ENCODE measurements at places on chromosomes 1 and 21.

DNA sequence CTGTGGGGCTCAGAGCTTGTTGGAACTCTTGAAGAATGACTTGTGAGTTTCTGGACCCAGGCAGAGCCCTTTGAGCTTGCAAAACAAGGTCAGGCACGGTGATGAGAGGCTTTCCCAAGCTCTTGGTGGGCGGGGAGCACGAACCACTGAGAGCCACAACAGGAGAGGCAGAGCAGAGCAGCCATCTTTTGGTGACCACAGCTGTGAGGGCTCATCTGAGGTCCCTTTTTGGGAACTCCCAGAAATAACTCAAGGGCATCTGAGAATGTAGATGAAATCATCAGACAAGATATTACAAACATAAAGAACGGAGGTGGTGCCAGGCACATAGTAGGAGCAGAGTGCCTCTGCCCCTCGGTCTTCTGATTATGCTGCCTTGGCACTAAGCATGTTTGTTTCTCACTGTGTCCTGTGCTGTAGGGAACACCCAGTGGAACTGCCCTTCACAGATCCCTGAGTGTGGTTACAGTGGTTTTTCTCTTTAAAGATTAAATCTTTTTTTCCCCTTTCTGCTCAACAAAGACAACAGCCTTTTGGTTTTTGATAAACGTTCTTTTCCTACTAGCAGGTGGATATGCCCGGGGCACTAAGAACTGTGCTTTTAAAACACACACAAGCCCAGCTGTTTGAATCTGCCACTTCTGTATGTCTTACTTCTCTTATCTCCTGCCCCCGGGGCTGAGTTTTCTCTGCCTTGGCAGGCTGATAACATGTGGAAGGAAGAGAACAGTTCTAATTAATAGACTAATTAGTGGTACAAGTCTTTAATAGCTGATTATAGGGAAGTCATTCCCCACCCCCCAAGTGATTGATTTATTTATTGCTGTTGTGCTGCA lies 37.7 kb downstream of the CD34 start:
- no peak for DNase-seq

DNA sequence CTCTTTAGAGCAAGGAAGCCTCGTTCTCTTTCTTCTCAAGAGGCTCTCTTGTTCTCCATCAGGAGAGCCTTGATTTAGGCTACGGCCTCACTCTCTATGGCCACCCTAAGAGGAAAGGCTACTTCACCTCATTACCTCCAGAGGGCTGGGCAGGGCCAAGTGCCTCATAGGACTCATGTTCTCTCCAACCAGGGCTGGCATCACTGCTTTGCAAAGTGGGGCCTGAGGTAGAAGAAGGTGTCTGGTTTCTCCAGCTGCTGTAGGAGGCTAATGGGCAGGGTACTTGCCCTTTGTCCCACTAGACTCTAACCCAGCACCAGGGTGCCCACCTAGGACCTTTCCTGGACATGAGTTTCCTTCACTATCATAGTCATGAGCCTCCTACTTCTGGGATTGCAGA lies 2.1 kb upstream of the ATXN7L2 start:
- DNase-seq = no peak

DNA sequence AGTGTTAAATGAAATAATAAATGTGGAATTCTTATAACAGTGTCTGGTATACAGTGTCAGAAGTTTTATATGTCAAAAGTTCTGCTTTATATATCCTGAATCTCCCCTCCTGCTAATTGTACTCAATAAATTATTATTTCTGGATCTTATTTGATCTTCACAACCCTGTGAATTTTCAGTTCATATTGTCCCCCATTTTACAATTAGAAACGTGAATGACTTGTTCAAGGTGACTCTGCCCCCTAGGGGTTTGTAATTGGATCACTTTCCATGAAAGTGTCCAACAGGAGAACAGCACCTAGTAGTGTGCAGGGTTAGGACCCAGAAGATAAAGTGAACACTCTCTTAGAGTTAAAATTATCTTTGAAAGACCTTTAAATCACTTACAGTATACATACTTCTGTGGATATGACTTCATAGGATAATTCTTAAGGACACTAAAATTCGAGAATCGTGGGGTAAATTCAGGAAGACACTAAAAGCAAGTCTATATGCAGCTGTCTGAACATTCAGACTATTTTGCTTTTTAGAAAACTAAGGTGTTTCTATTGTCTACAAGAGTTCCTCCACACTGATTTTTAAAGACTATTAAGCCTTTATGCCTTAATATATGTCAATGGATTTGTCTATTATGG lies 4.5 kb upstream of the DDR2 start:
- DNase-seq = no peak

DNA sequence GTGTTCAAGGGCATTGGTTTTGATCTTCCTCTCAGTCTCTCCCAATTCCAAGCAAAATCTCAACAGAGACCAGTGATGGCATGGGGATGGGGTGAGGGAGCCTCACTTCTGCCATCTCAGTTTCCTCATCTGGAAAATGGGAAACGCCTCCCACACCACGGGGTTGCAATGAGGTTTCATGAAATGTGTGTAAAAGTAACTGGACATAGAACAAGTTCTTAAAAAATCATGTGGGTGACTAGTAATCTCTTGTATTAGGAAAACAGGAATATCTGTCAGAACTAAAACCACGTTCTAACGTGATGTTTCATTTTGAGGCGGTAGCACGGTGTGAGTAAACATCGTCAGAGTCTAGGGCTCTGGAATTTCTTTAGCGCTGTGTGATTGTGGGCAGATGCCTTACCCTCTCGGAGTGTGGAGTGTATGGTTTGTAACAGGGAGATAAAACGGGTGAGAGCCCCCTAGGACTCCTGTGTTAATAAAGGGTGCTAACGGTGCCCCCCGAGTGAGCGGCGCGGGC lies 55.5 kb upstream of the DNAJC6 start:
- peak; percentile 48 for DNase-seq

GRCh38 chr21:26388731-26389231 lies 184.3 kb downstream of the CYYR1 start:
- peak; percentile 78 for DNase-seq

DNA sequence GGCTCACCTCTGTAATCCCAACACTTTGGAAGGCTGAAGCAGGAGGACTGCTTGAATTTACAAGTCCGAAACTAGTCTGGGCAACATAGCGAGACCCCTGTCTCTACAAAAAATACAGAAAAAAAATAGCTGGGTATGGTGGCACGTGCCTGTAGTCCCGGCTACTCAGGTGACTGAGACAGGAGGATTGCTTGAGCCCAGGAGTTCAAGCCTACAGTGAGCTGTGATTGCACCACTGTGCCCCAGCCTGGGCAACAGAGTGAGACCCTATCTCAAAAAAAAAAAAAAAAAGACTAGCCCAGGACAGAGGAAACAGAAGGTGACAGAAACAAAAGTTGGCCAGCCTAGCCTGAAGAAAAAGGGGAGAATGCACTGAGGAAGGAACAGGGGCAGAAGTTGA lies 21.2 kb downstream of the ARMH1 start:
- no peak for DNase-seq

DNA sequence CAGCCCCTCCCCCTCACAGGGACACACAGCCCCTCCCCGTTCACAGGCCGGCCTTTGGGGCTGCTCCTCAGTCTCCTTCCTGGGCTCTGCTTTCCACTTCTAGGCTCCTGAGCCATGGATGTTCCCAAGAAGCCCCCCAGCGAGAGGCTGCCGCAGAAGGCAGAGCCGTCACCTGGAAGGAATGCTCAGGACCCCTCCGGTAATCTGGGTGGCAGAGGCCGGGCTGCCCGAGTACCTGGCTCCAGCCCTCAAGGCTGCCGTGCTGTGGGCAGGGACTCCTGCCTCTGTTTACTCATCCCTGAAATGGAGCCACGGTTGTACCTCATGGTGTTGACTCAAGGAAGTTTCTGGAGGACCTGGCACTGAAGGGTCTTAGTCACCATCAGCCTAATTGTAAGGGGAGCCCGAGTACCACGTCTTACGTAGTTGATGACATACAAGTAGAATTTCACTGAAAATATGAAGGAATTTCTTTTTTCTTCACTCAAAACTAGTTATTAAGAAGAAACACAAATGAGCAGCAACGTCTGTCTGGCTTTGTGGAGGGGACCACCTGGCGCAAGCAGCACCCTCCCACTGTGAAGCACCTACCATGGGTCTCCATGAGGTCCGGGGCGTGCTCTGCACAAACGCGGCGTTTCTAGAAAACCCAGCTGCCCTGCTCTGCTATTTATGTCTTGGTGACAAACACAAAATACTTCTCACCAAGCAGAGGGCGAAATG lies 33.7 kb downstream of the PRDM15 start:
- DNase-seq = no peak

DNA sequence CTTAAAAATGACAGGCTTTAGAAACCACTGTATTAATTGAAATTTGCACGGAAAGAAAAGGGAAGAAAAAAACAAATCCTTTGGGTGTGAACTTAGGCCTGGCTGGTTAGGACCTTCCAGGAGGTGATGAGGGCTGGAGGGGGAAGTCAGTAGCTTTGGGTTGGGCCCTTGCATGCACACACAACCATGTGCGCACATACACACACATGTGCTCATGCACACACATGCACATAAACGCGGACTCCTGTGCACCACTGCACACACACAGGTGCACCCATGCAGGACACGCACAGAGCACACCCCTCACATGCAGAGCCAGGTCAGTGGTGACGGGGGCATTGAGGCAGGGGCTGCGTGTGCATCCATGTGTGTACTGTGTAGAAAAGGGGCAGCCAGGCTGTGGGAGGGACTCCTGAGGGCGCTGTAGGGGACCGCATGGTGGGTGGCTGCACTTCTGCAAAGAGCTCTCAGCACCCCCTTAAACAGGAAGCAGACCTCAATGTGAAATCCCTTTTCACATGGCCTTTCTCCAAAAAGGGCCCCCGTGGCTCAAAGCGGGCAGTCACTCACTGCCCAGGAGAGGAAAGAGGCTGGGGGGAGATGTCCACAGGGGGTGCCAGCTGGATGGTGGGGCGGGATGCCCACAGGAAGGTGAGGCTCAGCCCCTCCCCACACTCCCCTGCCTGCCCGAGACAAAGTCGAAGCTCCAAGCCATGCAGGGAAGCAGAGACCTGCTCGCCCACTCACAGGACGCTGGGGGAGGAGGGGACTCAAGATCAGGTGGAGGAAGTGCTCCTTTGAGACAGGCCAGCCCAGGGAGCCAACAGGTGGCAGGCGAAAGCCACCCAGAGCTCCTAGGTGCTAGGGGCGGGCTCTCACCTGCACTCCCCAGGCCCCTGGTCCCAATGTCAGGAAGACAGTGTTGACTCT lies 95.2 kb downstream of the ITPKB start:
- no peak for DNase-seq

GRCh38 chr1:198913667-198914066 lies 274.8 kb downstream of the PTPRC start:
- no peak for DNase-seq

GRCh38 chr21:45640888-45641479 lies 2.5 kb upstream of the PCBP3 start:
- DNase-seq = no peak

GRCh38 chr1:53063744-53064515 lies 1.9 kb downstream of the PODN start:
- no peak for DNase-seq

DNA sequence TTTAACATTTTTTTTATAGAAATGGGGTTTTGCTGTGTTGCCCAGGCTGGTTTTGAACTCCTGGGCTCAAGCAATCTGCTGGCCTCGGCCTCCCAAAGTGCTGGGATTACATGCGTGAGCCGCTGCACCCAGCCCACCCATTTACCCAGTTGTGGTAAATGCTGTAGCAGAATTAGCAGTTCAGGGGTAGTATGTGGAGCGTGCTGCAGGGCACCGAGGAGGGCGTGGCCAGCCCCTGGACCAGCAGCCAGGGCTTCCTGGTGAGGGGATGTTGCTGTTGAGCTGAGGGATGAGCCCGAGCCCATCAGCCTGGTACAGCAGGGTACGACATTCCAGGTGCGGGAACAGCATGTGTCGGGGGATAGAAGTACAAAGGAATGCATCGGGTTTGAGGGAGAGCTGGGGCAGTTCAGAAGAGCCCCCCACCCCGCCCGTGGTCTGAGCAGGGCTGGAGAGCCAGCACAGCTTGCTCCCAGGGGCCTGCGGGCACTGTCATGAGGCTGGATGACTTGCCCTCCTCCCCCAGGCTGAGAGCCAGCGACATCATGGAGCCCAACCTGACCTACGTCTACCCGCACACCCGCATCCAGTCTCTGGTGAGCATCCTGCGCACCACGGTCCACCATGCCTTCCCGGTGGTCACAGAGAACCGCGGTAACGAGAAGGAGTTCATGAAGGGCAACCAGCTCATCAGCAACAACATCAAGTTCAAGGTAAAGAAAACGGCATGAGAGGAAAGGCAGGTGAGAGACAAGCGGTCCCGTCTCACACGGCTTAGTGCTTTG lies 11.9 kb downstream of the NPPA start:
- no peak for DNase-seq

DNA sequence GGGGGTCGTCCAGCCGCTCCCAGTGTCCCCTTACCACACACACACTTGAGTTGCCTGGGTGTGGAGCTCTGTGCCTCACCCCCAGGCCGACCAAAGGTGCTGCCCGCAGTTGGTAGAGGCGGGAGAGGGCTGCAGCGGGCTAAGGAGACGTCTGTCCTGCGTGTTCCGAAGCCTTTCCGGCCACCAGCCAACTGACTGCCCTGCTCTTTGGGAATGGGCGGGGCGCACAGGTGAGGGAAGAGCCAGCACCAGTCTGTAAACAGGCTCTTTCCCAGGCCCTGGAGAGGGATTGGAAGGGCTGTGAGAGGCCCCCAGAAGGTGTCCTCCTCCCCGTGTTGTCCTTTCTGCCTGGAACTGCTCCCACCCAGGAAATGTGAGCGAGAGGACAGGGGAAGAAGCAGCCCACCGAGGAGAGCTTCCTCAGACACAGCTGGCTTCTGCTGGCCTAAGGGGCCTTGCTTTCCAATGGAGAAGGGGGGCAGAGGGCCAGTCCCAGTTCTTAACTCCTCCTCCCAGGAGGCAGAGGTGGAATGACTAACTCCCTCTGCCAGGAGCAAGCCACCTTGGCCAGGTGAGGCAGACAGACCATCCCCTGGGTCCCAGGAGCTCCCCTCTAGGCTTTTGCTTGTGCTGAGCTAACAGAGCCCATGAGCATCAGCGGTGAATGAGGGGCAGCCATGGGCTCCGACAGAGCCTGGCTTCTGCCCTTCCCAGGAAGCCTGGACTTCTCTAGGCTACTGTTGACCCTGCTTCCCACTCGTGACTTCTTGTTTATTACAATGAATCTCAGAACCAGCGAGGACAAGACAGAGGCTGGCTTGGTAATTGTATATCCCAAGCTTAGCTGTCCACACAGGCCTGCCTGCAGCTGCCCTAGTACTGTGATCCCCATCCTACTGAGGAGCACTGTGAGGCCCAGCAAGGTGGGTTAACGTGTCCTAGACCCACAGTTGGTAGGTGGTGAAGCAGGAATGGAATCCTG lies 158.1 kb upstream of the COA6 start:
- DNase-seq = peak; percentile 1

DNA sequence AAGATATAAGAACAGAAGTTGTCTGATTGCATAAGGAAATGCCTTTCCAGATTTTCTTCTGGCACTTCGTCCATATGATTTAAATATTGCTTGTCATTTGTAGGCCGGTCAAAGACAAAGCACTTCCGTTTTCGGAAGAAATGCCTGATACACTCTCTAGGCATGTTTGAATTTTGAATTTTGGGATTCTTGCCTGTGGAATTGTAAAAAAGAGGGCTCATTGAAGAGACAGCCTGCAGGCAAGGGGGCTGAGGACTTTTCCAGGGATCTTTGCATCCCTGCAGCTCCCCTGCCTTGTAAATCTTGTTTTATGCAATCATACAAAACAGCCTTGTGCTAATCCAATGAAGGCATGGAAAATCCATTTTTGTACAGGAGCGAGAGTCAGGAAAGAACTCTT lies 7.4 kb downstream of the GBP4 start:
- DNase-seq = no peak

GRCh38 chr1:48249868-48250267 lies 27.4 kb downstream of the SLC5A9 start:
- DNase-seq = no peak

- peak; percentile 24 for DNase-seq
Observed at GRCh38 chr1:107991371-107992066, 26.5 kb upstream of the VAV3 start.

Measured in kidney glomerular epithelial cell (primary cell).